ENCODE measurements at places on chromosomes 5 and 9.

DNA sequence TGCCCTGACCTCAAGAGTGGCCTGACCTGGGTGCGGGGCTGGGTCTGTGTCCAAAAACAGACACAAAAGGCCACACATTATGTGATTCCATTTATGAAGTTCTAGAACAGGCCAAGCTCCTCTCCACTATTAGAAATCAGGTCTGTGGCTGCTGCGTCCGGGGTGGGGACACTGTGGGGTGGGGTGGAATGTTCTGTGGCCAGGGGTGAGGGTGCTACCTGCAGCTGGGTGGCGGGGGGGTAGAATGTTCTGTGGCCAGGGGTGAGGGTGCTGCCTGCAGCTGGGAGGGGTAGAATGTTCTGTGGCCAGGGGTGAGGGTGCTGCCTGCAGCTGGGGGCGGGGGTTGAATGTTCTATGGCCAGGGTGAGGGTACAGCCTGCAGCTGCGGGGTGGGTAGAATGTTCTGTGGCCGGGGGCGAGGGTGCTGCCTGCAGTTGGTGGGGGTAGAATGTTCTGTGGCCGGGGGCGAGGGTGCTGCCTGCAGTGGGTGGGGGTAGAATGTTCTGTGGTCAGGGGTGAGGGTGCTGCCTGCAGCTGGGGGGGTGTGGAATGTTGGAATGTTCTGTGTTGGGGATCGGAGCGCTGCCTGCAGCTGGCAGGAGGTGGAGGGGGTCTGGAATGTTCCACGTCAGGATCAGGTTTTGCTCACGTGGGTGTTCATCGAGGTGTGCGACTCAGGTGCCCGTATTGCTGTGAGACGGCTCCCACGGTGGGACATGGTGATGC lies 8.3 kb downstream of the LCN12 start:
- no peak for DNase-seq

DNA sequence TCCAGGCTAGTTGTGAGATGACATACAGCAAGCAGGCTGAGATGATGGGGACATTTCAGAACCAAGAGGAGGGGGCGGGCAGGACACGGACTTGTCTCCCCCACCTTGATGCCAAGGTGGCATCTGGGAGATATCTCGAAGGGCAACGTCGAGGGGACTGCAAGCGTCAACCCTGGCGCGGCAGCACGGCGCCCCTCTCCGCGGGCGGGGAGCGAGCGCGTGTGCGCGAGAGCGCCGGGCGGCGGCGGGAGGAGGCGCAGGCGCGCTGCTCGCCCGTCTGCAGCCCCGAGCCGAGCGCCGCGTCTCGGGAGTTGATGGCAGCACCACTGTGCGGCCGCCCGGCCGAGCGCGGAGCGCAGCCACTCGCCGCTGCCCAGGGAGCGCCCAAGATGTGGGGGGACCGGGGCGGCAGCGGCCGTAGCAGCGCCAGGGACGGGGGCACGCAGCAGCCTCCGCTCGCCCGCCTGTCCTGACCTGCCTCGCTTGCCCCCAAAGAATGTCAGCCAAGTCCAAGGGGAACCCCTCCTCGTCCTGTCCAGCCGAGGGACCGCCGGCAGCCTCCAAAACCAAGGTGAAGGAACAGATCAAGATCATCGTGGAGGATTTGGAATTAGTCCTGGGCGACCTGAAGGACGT lies at the start of gene PRR16:
TSS of gene PRR16 (plus strand) at position 310 of the 636 bp plus-strand sequence.
- no peak for DNase-seq

- no peak for DNase-seq
Measured at GRCh38 chr9:114231719-114232449, 76.5 kb downstream of the COL27A1 start.

DNA sequence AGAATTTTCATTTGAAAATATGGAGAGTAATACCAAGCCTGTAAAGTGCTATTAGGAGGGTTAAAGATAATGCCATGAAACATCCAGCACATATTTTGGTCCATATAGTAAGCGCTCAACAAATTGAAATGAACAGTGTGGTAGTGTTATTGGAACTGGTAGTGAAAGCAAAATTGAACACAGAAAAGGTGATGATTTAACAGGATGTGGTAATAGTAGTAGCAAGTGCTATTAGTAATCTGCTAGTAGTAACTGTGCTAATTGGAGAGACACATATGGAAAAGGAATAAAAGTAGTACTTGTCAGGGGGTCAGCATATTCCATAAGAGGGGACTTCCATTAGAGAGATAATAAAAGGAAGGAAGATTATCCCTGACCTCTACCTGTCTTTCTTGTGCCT lies 187.3 kb downstream of the HTR1A start:
- no peak for DNase-seq

GRCh38 chr5:140106805-140107311 lies 7.1 kb upstream of the PURA start:
- no peak for DNase-seq

- DNase-seq: no peak
Measured at GRCh38 chr9:122088880-122089706, 4.0 kb downstream of the TTLL11 start.

- no peak for DNase-seq
Measured at GRCh38 chr5:75130818-75131349, 78.5 kb upstream of the GCNT4 start.

GRCh38 chr9:132554755-132555154 lies 27.7 kb upstream of the BARHL1 start:
- no peak for DNase-seq

- DNase-seq: no peak
Measured at GRCh38 chr5:93577854-93578812, 2.9 kb downstream of the NR2F1-AS1 start.

- DNase-seq: no peak
Measured at GRCh38 chr5:125198270-125198974, 452.0 kb upstream of the ZNF608 start.

GRCh38 chr9:80218328-80218727 lies 646.6 kb downstream of the TLE4 start:
- DNase-seq: no peak

- DNase-seq: no peak
Measured at GRCh38 chr9:98929895-98930341, 13.8 kb upstream of the COL15A1 start.

DNA sequence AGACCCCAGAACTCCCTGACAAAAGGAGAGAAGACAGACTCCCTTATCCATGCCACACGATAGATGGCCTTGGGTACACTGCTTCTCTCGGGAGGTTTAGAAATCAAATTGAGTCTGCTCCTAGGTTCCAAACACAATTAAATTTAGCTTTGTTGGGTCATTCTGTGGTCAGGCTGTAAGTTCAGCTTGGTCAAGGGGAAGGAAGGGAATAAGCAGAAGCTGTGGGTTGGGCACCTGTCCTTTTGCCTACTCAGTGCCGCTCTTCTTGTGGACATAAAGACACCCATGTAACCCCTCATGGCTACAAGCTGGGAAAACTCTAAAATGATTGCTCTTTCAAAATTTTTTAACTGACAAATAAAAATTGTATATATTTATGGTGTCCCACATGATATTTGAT lies 19.1 kb upstream of the AK3 start:
- no peak for DNase-seq

DNA sequence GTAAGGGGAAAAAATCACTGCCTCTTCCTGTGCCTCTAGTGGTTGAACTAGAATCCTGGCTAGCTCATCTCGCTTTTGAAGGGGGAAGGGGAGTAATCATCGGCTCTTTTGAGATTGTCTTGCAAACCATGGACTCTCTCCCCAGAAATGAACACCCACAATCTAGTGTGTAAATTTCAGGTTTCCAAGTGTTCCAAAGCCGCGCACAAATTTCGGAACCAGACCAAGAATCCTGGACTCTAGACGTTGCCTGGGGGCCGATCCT lies 4.9 kb upstream of the FOXE1 start:
- no peak for DNase-seq

DNA sequence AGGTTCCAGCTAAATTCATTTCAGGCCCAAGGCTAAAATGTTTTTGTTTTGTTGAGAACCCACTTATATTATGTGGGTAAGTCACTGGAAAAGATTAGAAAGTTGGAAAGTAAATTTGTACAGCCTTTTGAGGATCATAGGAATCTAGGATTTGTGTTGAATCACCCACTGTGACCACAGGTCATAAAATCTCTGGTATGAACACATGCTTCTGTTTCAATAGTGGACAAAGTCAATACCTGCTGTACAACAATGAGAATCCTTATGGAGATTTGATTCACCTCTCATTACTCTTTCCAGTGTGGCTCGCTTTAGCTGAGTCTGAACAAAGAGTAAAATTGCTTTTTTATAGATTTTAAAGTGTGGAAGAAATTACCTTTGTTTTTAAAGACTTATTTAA lies 369.5 kb downstream of the TMEM167A start:
- no peak for DNase-seq

GRCh38 chr9:79129865-79130480 lies 441.8 kb upstream of the TLE4 start:
- no peak for DNase-seq

- no peak for DNase-seq
Measured at GRCh38 chr5:122102825-122103224, 24.8 kb upstream of the LOX start.

- no peak for DNase-seq
Measured at GRCh38 chr9:134689321-134690181, 47.9 kb downstream of the COL5A1 start.

DNA sequence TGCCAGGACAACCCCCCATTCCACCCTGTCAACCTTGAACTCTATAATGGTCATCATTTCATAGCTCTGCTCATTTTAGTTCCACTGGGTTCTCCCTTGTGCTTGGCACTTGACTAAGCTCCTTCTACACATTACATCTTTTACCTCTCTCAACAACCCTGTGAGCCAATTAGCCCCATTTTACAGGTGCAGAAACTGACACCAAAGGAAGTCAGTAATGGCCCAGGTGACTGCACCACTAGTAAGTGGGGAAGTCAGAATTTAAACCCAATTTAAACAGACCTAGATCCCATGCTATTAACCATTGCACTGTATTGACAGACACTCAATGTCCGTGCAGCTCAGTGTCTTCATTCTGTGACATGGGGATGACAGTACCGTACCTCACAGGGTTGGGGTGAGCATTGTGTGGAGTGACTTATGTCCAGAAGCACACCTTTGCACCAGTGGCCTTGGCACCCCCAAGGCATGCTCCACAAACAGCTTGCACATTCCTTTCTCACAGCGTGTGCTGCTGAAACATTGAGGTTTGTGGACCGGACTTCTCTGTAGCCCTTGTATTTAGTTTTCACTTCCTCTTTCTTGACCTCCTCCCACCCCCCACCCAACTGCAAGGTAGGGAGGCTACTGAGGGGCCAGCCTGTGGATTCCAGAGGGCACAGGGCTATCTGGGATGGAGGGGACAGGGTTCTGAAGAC lies 23.1 kb downstream of the IRF1 start:
- peak; percentile 76 for DNase-seq

- no peak for DNase-seq
Measured at GRCh38 chr9:130344366-130344765, 78.8 kb downstream of the HMCN2 start.

DNA sequence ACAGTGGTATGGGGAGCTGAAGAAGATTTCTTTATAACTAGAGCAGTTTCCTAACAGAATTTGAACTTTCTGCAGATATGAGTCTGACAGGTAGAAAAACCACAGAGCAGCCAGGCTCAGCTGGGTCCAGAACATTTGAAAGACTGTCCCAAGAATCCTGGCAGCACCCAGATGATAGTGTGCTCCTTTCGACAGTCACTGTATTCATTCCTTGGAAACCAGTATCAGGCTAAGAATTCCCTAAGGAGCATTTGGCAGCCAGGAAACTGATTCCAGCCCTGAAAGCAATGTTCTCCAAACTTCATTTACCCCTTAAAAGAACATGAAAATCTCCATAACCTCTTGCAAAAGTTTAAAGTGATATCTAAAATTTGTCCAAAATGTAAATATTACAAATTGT lies 123.0 kb upstream of the MTAP start:
- DNase-seq: no peak

- no peak for DNase-seq
Measured at GRCh38 chr9:89807682-89808075, 202.9 kb downstream of the GADD45G start.

- no peak for DNase-seq
Measured at GRCh38 chr9:16207161-16207560, 654.3 kb downstream of the CCDC171 start.

GRCh38 chr9:76917299-76917698 lies 11.4 kb upstream of the PRUNE2 start:
- no peak for DNase-seq

- no peak for DNase-seq
Measured at GRCh38 chr5:87769157-87769556, 356.4 kb upstream of the CCNH start.

DNA sequence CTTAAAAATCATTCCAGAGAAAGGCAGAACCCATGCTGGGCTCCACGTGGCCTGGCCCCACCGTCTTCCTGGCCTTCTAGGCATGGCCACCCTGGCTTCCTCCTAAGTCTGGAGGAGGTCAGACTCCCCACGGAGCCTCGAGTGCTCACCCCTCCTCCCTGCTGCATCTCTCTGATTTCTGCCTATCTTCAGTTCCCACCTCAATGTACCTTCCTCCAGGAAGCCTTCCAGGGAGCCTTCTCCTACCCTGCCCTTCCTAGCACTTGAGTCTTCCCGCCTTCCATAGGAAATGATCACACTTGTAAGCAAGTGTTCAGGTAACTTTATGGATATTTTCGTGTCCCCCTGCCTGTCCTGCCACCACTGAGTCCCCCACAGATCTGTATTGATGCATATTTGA lies 92.0 kb downstream of the MVB12B start:
- DNase-seq: no peak

DNA sequence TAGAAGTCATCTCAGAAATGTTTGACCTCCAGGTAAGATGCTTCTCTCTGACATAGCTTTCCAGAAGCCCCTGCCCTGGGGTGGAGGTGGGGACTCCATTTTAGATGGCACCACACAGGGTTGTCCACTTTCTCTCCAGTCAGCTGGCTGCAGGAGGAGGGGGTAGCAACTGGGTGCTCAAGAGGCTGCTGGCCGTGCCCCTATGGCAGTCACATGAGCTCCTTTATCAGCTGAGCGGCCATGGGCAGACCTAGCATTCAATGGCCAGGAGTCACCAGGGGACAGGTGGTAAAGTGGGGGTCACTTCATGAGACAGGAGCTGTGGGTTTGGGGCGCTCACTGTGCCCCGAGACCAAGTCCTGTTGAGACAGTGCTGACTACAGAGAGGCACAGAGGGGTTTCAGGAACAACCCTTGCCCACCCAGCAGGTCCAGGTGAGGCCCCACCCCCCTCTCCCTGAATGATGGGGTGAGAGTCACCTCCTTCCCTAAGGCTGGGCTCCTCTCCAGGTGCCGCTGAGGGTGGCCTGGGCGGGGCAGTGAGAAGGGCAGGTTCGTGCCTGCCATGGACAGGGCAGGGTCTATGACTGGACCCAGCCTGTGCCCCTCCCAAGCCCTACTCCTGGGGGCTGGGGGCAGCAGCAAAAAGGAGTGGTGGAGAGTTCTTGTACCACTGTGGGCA lies 642 bp downstream of the CSF2 start:
- no peak for DNase-seq

GRCh38 chr5:31404325-31404724 lies 127.6 kb downstream of the DROSHA start:
- no peak for DNase-seq
